ENCODE measurements at places on chromosomes 3 and 15.

DNA sequence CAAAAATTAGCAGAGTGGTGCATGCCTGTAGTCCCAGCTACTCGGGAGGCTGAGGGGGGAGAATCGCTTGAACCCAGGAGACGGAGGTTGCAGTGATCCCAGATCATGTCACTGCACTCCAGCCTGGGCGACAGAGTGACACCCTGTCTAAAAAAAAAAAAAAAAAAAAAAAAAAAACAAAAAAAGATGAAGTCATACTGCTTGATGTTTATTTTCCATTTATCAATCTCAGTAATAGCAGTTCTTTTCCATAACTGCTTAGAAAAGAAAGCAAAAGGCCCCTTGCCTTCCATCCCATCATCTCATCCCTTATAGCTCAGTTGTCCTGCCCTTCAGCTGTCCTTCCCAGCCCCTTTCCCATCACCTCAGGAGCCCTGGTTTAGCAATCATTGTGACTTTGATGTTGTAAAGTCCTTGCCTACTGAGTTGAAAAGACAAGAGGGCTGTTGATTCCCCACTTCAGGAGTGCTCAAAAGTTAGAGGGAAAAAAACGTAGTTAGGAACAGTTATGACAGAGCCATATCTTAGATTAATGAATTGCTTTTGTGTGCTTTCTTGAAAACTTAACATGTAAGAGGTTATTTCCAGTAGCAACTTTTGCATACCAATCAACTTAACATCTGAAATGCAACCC, 18.0 kb upstream of the THRB start:
- no peaks in the 10 kb centered on the region for H3K27me3 ChIP-seq
- no peak overlapping the region for H3K4me3 ChIP-seq
- H3K36me3 ChIP-seq = no peaks in the 10 kb centered on the region
- no peak for DNase-seq
- no peak overlapping the region for H3K27ac ChIP-seq
- H3K4me1 ChIP-seq = no peaks in the 10 kb centered on the region

GRCh38 chr3:40124918-40125317, 184.6 kb upstream of the EIF1B start:
- no peak overlapping the region for H3K27ac ChIP-seq
- H3K4me3 ChIP-seq = no peak overlapping the region
- H3K4me1 ChIP-seq = no peaks in the 10 kb centered on the region
- no peaks in the 10 kb centered on the region for H3K36me3 ChIP-seq
- DNase-seq = no peak

- H3K4me1 ChIP-seq = peaks cover 6% of the 10 kb centered on the region
- no peaks in the 10 kb centered on the region for H3K36me3 ChIP-seq
- H3K27ac ChIP-seq = no peak overlapping the region
- H3K27me3 ChIP-seq = peaks cover 21% of the 10 kb centered on the region
- DNase-seq = no peak
Observed at GRCh38 chr3:119598410-119599098, 869 bp downstream of the PLA1A start.

- no peak for DNase-seq
- H3K27ac ChIP-seq = no peak overlapping the region
- H3K4me3 ChIP-seq = no peak overlapping the region
Observed at GRCh38 chr3:52090131-52090932, 34.0 kb upstream of the DUSP7 start.

- peaks cover 34% of the 10 kb centered on the region for H3K36me3 ChIP-seq
- peaks cover 3% of the 10 kb centered on the region for H3K27me3 ChIP-seq
- DNase-seq = no peak
- no peak overlapping the region for H3K27ac ChIP-seq
Observed at GRCh38 chr15:83115410-83115809, 8.0 kb downstream of the TM6SF1 start.

DNA sequence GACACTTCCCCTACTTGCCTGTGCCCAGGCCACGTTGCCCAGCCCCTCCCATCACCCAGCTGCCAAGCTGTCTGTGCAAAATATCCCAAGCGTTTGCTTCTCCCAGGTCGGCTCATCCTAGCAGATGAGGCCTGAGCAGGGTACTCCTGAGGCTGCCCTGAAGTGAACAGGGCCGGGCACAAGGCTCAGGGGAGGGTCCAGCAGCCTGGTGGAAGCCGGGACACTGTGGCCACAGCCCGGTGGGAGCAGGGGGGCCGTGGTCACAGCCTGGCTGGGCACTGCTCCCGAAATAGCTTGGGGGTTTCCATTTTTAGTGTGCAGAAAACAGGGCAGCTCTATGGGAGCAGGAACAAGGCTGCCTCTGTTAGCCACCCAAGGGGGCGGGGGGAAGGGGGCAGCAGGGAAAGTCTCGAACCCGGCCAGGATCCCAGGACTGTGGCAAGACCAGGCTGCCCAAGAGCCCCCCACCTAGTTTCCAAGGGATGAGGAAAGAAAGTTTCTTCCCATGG, 3.4 kb downstream of the PLXNB1 start:
- H3K4me3 ChIP-seq = no peak overlapping the region
- peaks cover 6% of the 10 kb centered on the region for H3K36me3 ChIP-seq

GRCh38 chr3:172814738-172815137, 64.2 kb downstream of the ECT2 start:
- H3K4me3 ChIP-seq = no peak overlapping the region
- no peaks in the 10 kb centered on the region for H3K4me1 ChIP-seq
- no peaks in the 10 kb centered on the region for H3K27me3 ChIP-seq
- peaks cover 17% of the 10 kb centered on the region for H3K36me3 ChIP-seq
- DNase-seq = no peak
- no peak overlapping the region for H3K27ac ChIP-seq

DNA sequence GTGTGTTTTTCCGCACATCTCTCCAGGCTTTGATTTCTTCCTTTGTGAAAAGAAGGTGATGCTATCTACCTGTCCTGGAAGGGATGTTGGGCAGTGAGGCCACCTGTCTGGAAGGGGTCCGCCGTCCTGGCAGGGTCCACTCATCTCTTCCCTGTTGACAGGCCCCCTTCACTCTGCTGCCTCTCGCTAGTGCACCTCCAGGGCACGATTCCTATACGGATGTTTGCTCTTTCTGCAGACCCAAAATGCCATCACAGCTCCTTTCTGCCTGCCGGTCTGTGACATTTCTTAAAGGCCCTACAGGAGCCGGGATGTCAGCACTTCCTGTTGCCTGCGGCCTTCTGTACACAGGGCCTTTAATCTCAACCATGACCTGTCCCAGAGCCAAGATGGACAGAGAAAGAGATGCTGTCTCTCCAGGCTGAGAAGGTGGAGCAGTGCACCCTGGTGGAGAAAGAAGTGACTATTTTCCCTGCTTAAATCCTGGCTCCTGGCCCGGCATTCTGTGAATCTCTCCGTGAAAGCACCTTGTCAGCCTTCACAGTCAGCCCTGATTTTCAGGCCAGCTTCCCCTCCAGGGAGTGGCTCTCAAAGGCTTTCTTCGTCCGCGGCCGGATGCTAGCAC, 7.4 kb downstream of the FAM3D start:
- peaks cover 8% of the 10 kb centered on the region for H3K27me3 ChIP-seq
- DNase-seq = no peak
- H3K36me3 ChIP-seq = no peaks in the 10 kb centered on the region
- no peak overlapping the region for H3K27ac ChIP-seq
- H3K4me3 ChIP-seq = no peak overlapping the region
- no peaks in the 10 kb centered on the region for H3K4me1 ChIP-seq

- H3K27me3 ChIP-seq = no peaks in the 10 kb centered on the region
- H3K4me1 ChIP-seq = no peaks in the 10 kb centered on the region
- no peaks in the 10 kb centered on the region for H3K36me3 ChIP-seq
Observed at GRCh38 chr3:81793410-81793809, 32.0 kb upstream of the GBE1 start.

DNA sequence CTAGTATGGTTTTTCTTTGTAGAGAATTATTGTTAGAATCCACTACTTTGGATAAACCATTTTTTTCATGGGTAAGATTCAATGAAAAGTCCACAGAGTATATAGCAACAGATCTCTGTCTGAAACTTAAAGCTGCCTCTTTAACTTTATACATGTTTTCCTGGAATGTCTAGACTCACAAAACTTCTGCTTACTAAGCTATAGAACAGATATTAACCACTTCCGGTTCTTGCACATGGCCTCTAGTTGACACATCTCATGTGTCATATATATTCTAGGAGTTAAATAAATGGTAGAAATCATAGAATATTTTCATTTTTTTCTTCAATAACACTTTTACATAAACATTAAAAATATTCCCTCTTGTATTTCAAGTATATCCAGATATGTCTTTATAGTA, 1693.9 kb downstream of the SI start:
- H3K27ac ChIP-seq = no peak overlapping the region
- no peak overlapping the region for H3K4me3 ChIP-seq
- no peaks in the 10 kb centered on the region for H3K4me1 ChIP-seq
- DNase-seq = no peak

DNA sequence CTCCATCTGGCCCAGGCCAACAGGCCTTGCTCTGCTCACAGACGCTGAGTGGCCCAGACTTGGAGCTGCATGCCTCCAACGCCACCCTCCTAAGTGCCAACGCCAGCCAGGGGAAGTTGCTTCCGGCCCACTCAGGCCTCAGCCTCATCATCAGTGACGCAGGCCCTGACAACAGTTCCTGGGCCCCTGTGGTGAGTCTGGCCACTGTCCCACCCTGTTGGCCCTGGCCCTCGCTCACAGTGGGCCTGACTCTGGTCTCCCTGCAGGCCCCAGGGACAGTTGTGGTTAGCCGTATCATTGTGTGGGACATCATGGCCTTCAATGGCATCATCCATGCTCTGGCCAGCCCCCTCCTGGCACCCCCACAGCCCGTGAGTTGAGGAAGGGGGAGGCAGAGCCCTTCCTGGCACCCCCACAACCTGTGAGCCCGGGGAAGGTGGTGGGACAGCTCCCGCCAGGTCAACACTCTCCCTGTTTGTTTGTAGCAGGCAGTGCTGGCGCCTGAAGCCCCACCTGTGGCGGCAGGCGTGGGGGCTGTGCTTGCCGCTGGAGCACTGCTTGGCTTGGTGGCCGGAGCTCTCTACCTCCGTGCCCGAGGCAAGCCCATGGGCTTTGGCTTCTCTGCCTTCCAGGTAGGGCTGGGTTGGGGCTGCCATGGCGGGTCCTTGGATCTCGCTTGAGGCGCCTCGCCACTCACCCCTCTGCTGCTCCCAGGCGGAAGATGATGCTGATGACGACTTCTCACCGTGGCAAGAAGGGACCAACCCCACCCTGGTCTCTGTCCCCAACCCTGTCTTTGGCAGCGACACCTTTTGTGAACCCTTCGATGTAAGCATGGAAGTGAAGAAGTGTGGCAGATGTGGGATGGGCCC, 10.0 kb downstream of the NT5DC2 start:
- no peaks in the 10 kb centered on the region for H3K4me1 ChIP-seq
- no peak overlapping the region for H3K4me3 ChIP-seq
- no peak for DNase-seq
- no peaks in the 10 kb centered on the region for H3K27me3 ChIP-seq

GRCh38 chr3:100141586-100141985, 27.3 kb upstream of the FILIP1L start:
- peaks cover 11% of the 10 kb centered on the region for H3K36me3 ChIP-seq
- H3K27ac ChIP-seq = no peak overlapping the region
- H3K4me1 ChIP-seq = peaks cover 15% of the 10 kb centered on the region
- H3K4me3 ChIP-seq = no peak overlapping the region

DNA sequence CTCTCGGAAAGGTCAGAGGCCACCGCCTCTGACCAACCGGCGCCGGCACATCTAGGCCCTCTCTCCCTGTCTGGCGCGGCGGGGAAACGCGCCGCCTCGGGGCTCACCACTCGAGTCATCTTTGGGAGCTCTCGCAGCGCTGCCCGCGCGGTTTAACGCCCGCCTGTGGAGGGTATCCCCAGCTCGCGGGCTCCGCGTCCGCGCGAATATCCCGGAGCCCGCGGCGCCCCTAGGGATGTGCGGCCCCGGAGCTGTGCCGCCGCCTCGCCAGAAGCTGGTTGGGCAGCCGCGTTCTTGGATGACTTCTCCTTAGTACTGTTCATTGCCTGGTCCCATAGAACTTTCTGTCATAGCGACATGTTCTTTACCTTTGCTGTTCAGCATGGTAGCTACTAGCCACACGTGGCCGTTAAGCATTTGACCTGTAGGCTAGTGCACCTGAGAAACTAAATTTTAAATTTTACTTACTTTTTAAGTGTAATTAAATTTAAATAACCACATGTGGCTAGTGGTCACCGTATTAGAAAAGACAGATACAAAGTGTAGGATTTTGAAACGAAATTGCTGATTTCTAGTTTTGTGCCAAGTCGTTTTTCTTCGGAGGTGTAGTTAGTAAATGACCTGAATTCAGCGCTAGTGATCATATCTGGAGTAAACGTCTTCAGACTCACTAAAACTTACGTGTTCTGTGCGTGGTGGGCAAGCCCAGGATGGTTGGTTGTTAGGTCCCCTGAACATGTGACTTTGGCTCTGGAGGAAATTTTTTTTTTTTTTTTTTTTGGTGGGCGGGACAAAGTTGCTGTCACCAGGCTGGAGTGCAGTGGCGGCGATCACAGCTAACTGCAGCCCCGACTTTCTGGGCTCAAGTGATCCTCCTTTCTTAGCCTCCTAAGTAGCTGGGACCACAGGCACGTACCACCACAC, 835 bp downstream of the ARIH2 start:
- H3K4me1 ChIP-seq = peaks cover 36% of the 10 kb centered on the region
- peak overlapping the region; percentile 100 for H3K27ac ChIP-seq
- peak overlapping the region; percentile 95 for H3K4me3 ChIP-seq
- H3K27me3 ChIP-seq = peaks cover 3% of the 10 kb centered on the region
- H3K36me3 ChIP-seq = peaks cover 20% of the 10 kb centered on the region
- peak; percentile 70 for DNase-seq

DNA sequence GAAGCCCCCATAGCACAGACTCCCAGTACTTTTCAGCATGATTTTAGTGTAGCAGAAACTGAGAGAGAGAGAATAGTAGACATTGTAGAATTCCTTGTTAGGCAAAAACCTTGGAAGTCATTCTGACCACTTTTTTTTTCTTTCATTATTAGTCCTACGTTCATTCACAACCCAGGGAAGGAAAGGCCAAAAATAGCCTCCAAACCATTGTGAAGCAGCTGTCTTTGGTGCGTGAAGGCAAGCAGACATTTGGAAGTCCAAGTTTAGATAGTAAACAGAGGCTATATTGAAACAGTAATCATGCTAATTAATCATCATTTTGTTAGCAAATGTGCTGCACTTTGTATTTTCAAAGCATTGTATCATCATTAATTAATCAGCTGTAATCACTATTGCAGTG, 34.5 kb downstream of the CCDC54 start:
- H3K4me3 ChIP-seq = no peak overlapping the region
- H3K27ac ChIP-seq = no peak overlapping the region
- H3K36me3 ChIP-seq = peaks cover 7% of the 10 kb centered on the region
- H3K4me1 ChIP-seq = peaks cover 24% of the 10 kb centered on the region

GRCh38 chr3:68056556-68056955, 402.1 kb upstream of the SUCLG2 start:
- H3K4me1 ChIP-seq = peaks cover 62% of the 10 kb centered on the region
- peak overlapping the region; percentile 53 for H3K27ac ChIP-seq
- H3K36me3 ChIP-seq = peaks cover 41% of the 10 kb centered on the region

- no peaks in the 10 kb centered on the region for H3K4me1 ChIP-seq
- no peak for DNase-seq
- peak overlapping the region; percentile 38 for H3K4me3 ChIP-seq
- no peaks in the 10 kb centered on the region for H3K27me3 ChIP-seq
Observed at GRCh38 chr3:175526609-175527280, 667.6 kb downstream of the NAALADL2 start.

GRCh38 chr15:31024330-31024729, 32.9 kb upstream of the MTMR10 start:
- H3K27ac ChIP-seq = no peak overlapping the region
- no peaks in the 10 kb centered on the region for H3K36me3 ChIP-seq
- H3K4me3 ChIP-seq = no peak overlapping the region
- DNase-seq = no peak
- H3K27me3 ChIP-seq = peaks cover 31% of the 10 kb centered on the region

GRCh38 chr3:18124501-18124900, 300.6 kb downstream of the SATB1 start:
- H3K27me3 ChIP-seq = peaks cover 4% of the 10 kb centered on the region
- H3K27ac ChIP-seq = no peak overlapping the region
- no peak overlapping the region for H3K4me3 ChIP-seq
- no peaks in the 10 kb centered on the region for H3K4me1 ChIP-seq

All from activated naive CD4-positive, alpha-beta T cell treated with anti-CD3 and anti-CD28 coated beads, Interleukin-2, amount 10 ng/mL, durations not matched to agents 7 days and 5 days (primary cell).